D721Med (cell line): ENCODE measurements at places on chromosomes 12 and 14.

DNA sequence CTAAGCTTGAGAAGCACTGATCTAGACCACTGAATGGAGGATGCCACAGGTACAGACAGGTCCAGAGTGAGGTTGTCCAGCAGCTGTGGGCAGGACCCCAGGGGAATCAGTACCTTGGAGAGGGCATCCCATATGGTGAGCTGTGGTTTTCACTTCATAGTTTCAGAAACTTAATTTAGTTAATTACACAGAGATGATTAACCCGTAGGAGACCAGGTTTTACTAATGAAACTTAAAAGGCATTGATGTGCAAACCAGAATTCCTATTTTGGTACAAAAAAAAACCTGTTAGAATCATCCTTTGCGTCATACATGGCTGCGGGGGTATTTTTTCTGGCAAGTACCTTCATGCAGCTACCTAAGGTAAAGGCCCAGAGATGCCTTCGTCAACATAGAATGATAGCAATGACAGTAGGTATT is 159.3 kb downstream of the DACT1 start:
- no peak for DNase-seq

DNA sequence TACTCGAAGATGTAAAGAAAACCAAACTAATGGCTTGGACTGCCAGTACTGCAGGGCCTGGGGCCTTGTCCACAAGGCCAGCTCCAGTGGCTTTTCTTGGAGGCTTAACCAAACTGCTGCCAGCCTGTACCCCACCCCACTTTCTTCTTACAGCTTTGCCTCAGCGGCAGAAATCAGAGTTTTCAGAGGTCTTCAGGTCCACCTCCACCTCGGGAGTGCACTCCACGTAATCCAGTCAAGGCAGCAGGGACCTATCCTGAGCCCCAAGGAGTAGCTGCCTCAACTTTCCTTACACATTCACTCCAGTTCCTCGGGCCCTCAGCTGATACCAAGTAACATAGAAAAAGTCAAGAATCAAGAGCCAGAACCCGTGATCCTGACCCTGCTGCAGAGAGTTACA is 19.6 kb downstream of the PRMT8 start:
- DNase-seq = no peak

GRCh38 chr12:59500335-59500734 is 95.5 kb upstream of the SLC16A7 start:
- no peak for DNase-seq

- no peak for DNase-seq
These were observed 7.6 kb downstream of the ITPK1 start for GRCh38 chr14:93108105-93108504.

DNA sequence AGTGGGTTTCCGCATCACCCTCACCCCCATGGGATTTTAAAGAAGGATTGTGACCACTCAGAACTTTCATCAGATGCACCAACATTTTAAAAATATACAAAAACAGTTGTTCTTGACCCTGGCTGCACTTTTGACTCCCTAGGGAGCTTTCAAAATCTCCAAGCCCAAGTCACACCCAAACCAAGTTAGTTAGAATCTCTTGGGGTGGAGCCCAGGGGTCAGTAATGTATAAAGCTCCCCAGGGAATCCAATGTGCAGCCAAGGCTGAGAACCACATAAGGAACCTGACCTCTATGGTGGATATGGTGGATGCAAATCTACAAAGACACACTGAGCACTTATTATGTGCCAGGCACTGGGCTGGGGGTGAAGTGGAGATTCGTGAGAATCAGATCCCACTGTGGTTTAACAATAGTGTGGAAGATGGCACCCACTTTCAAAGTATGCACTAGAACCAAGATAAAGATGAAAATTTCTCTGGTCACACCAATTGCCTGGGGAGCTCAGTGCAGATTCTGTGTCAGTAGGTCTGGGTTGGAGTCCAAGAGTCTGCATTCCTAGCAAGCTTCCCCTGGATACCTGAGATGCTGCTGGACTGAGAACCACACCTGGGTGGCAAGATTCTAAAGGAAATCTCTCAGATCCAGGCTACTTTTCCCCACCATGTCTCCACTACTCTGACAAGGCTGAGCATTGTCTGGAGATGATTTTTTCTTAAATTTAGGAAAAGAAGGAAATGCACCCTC is 18.9 kb upstream of the CMKLR1 start:
- DNase-seq = no peak

DNA sequence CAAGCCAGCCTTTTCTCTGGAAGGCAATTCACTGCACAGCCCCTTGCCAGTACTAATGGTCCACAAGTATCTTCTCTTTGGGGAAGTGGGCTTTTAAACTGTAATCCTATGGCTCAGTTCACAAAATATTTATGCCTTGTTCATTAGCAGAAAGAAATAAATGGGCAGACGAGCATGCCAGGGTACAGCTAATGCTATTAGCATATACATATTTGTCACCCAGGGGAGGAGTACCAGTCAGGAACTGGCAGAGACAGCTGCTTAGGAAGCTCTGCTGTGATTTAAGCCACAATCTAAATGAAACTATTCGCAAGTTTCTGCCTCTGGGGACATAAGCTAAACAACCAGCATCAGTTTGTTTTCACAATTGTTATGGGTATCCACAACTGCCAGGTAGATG is 113.4 kb upstream of the CCDC198 start:
- DNase-seq = no peak

- DNase-seq = no peak
These were observed 95.8 kb downstream of the NELL2 start for GRCh38 chr12:44780221-44780790.

DNA sequence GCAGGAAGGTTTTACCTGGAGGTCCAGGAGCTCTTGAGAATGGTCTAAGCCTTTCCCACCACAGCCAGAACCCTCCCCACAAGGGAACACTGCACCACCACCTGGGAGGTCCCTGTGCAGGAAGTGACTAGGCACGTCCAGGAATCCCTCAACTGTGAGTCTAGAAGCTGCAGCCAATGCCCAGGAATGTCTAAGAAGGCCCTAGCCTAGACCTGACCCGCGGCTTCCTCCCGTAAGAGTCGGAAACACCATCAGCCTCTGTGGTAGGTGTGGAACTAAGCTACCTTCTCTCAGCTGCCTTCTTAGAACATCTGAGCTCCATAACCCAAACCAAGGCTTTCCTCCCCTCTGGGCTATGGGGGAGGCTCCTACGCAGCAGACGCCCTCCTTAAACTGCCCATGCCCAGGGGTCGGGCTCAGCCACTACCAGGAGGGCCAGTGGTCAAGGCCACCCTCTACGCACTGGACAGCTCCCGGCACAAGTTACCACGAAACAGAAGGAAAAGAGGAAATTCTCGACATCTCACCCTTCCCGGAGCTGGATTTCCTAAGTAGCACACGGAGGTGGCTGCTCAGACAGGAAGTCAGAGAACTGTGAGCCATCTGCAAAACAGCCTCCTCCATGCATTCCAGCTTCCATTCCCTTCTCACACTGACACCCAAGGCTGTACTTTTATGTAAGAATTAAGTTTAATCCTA is 25.5 kb downstream of the ZFYVE21 start:
- no peak for DNase-seq

DNA sequence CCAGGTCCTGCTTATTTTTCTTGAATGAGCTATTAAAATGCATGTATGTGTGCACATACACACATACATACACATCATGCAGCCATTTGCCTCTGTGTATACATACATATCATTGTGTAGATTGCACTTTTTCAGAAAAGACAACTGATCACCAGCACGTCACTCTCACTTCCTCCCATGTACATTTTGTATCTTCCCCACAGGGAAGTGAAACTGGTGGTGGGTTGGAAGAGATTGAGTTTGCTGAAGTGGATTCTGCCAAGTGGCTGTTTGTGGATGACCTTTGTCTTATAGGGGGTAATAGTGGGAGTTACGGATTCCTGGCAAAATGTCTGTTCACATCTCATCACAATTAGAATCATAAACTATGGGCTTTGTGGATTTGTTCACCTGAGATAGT is 448.6 kb downstream of the RAD51B start:
- no peak for DNase-seq

- DNase-seq = no peak
These were observed 1.3 kb upstream of the ARHGAP5 start for GRCh38 chr14:32075672-32076277.

- DNase-seq = no peak
These were observed 877.7 kb downstream of the SLC6A15 start for GRCh38 chr12:84034871-84035270.

DNA sequence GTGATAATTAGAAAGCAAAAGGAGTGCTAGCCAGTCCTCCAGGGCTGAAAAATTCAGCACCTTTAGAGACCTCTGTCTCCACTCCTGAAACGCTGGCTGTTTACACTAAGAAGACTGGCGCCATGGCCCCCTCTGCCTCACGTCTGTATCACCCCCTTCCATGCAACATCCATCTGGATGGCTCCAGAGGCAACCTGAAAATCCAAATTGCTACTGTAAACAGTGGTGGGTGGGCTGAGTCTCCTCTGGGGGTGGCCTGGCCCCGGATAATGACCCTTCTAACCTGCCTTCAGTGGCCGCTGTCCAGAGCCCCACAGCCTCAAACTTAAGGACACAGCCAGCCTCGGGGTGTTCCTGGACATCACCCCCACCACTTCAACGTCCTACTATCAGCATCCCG is 1.4 kb downstream of the PRKD1 start:
- no peak for DNase-seq
